Left renal cortex interstitium (tissue), 4 donors: ENCODE measurements at places on chromosomes 5 and 9.

- DNase-seq, result no peak
Measured at GRCh38 chr9:37555786-37556185, 20.4 kb downstream of the FBXO10 start.

DNA sequence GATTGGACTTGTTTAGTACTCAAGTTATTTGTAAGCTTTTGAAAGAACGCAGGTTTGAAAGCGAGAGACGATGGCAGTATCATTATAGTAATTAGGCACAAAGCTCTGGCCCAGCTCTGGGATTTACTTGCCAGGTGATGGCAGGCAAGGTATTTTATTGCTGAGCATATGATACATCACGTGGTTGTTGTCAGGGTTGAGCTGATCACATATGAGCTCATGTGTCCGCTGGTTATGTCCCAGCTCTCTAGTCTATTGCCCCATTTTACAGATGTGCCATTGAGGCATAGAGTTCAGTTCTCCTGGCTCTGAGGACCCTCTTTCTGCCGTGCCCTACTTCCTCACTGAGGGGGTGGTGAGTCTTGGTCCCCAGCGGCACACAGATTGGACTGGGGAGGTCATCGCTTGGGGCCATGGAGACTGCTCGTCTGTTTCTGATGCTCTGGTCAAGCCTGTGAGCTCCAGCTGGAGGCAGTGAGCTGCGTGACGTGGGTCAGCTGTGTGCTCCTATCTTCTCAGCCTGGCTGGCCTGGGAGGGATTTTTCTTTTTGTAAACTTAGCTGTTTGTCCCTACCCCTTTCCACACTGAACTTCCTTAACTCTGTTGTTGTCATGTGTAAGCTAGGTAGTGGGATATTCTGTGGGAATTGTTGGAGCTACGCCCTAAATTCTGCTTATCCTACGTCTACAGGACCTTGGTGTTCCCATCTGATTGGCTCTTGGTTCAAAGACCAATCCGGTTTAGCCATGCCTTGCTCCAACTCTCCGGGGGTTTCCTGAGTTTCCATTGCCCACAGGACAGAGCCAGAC is 2.2 kb downstream of the NXNL2 start:
- DNase-seq, result no peak

GRCh38 chr5:134851307-134851923 is 5.6 kb downstream of the C5orf24 start:
- no peak for DNase-seq

GRCh38 chr5:119358901-119359603 is 3.2 kb downstream of the TNFAIP8 start:
- DNase-seq, result no peak

- no peak for DNase-seq
Measured at GRCh38 chr9:123550797-123551196, 194.8 kb downstream of the CRB2 start.

DNA sequence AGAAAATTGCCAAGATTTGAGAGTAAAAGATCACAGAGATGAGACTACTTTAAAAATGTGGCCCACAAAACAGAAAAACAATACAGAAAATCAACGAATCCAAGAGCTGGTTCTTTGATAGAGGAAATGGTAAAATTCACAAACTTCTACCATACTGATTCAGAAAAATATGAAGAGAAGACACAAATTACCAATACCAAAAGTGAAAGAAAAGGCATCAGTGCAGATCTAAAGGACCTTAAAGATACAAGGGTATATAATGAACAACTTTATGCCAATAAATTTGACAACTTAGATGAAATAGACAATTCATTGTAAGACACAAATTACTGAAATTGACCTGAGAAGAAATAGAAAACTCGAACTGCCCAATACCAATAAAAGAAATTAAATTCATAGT is 24.4 kb upstream of the SLC1A1 start:
- no peak for DNase-seq

DNA sequence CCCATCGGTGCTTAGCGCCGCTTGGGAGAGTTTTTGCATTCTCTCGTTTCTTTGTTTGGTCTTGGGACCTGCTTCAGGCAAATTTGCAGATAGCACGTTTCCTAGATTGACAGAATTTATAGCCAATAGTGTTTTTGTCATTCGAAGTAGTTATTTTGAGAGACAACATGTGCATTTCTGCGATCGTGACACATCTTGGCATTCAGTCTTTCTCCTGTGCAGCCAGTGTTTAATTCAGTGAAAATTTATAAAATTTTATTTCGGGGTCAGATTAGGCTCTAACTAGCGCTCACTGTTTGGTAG is 830 bp downstream of the PRRC1 start:
- no peak for DNase-seq

DNA sequence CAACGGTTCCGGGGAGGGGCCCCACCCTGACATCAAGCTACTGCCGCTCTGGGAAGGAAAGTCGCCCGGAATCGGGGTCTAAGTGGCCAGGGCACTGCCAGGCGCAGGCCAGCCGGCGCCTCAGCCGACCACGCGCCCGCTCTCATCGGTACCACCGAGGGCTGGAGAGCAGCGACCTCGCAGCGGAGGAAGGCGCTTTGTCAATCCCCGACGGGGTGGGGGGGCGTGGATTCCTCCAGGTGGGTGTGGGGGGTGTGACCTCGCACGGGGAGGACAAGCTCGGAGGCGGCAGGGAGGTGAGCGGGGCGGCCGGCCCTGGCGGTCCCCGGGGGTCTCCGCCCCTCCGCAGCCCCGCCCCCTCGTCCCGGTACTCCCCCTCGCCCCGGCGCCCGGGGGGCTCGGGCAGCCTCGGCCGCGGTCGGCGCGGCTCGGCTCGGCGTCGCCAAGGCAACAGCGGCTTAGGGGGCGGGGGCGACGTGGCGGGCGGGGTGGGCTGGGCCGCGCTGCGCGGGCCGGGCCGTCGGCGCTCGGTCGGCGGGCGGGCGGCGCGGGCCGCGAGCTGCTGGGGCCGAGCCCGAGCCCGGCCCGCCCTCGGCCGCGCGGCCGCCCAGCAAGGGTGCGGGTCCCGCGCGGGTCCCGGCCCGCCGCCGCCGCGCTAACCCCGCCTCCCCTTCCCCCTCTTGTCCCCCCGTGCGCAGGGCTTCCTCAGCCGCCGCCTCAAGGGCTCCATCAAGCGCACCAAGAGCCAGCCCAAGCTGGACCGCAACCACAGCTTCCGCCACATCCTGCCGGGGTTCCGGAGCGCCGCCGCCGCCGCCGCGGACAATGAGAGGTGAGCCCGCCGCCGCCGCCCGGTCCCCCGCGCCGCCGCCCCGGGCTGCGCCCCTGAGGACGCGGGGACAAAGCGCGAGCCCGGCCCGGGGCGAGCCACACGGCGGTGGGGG is 47.5 kb downstream of the DAB2IP start:
- DNase-seq, result no peak

GRCh38 chr5:157554179-157555036 is 21.2 kb downstream of the ADAM19 start:
- DNase-seq, result no peak

GRCh38 chr9:28267351-28267750 is 694.1 kb upstream of the C9orf72 start:
- no peak for DNase-seq

GRCh38 chr9:125430161-125431011 is 168.8 kb downstream of the GAPVD1 start:
- no peak for DNase-seq

DNA sequence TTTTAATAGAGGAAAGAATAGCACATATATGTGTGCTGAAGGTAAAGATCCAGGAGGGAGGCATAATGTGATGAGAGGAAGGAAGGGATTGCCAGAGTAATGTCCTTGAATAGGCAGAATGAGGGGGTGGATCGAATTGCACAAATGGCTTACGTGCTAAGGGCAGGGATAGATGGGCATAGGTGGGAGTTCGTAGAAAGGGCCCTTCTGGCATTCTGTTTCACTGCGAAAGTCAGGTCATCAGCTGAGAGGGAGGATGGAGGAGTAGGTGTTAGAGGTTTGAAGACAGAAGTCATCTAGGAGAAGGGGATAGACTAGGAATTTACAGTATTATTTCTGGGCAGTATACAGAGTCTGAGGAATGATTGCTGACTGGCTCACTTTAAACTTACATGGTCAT is 32.1 kb downstream of the CNOT6 start:
- DNase-seq, result peak; percentile 27

DNA sequence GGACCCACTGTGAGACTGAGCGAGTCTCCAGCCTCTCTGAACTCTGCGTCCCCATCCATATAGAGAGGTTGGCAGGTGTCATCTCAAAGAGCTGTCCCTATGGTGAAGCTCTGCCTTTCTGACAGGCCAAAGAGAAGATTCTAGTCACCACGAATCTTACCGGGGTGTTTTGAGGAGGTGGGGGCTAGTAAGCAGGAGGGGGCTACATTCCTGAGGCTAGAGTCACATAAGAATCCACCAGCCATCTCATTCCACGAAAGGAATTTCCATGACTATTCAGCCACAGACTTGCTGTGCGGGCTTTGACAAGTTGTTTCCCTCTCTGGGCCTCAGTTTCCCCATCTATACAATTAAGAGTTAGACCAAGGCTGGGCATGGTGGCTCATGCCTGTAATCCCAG is 16.3 kb downstream of the PDGFRB start:
- DNase-seq, result no peak

- no peak for DNase-seq
Measured at GRCh38 chr5:65151614-65152013, 330.1 kb downstream of the ADAMTS6 start.

GRCh38 chr5:5483350-5483749 is 60.9 kb downstream of the ICE1 start:
- no peak for DNase-seq

- no peak for DNase-seq
Measured at GRCh38 chr5:173697931-173698579, 81.6 kb upstream of the BOD1 start.

DNA sequence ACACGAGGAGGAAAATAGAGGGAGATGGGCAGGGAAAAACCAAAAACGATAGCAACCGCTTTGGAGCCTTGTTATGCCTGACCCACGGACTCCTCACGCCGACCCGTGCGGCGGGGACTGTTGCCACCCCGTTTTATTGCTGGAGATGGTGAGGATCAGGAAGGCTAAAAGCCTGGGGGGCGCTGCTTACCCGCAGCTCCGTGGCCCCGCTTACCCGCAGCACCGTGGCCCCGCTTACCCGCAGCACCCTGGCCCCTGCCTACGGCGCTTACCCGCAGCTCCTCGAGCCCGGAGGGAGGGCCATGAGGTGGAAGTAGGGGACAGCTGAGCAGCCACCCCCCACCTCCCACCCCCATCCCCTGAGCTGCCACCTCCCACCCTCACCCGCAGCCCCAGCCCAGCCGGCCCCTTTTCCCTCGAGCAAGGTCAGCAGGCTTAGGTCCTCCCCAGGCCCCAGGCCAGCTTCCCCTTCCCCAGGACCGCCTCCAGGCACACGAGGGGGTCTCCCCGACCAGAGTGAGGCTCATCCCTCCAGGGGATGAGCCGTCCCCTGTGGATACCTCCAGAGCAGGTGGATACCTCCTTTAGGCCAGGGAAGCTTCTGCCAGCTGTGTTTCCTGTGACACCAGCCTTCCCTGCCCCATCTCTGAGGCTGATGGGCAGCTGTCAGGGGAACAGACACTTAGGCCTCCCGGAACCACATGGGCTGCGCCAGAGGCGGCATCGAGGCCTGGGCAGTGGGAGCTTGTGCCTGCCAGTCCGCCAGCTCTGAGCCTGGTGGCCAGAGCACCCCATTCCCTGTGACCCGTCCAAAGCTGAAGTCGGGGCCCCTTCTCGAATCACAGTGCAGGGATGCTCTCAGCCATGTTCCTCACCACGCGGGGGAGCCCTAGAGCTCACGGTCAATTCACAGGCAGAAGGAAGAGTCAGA is 92.3 kb downstream of the LMX1B start:
- DNase-seq, result no peak

GRCh38 chr9:132571806-132572600 is 10.4 kb upstream of the BARHL1 start:
- DNase-seq, result no peak

DNA sequence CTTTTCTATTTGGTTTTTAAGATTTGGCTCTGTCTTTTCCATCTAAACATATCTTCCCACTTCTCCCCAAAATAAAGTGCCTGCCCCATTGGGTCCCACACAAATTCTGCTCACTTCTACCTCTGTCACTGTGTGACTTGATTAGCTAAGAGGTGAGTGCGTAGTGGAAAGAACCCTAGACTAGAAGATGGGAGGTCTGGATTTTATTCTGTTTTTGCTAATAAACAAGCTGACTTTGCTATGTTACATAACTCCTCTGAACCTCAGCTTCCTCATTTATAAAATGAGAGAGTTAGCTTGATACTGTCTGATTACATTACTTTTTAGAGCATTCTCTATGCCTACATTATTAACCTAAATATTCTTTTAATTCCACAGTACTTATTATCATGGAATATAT is 51.3 kb upstream of the PTGER4 start:
- DNase-seq, result no peak

GRCh38 chr9:130319300-130319699 is 53.7 kb downstream of the HMCN2 start:
- no peak for DNase-seq

- no peak for DNase-seq
Measured at GRCh38 chr5:69187342-69187741, 2.0 kb upstream of the CENPH start.

DNA sequence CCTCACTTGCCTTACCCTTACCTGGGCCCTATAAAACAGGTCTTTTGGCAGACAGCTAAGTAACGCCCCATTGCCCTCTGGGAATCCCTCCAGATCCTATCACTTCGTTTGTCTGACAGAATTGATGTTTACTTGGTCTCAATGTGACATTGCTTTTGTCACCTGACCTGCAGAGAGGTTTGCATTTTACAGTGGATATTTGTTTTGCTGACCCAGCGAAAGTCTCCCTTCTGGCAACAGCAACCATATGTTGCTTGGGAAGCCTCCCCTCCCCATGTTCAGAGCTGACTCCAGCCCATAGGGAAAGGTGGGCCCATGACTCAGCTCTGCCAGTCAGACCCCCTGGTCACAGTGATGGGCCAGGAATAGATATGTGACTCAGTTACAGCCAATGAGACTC is 54.0 kb upstream of the LARP1 start:
- DNase-seq, result peak; percentile 38

DNA sequence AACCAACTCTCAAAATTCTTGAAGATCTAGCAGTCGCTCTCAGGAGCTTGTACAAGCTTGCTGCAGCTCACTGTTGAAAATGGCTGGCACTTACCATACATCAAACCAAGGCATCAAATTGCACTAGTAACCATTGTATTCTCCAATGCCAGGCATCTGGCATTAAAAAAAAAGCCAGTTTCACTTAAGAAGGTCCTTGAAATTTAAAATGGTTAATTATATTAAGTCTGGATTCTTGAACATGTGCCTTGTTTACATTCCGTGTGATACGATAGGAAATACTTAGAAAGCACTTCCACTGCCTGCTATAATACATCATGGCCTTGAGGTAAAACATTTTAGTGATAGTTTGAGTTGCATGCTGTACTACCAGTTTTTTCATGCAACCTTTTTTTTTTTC is 300.7 kb downstream of the KDM4C start:
- DNase-seq, result no peak

- peak; percentile 46 for DNase-seq
Measured at GRCh38 chr5:72166070-72166979, 59.0 kb downstream of the MAP1B start.

DNA sequence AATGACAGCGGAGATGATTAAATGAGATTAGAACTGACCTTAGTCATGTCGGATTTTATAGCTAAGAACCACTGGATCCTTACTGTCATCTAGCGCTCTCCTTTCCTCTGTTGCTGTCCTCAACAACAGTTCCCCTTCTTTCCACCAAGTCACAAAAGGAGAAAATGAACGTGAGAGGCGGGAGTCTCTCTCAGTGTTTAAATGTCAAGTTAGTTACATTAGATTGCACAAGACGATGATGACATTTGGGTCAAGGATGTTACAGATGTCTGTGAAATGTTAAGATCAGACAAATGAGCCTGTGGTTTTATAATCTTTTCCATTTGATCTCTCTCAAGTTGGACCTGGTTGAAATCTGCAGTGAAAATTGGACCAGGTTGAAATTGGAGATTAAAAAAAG is 53.5 kb downstream of the FBXO38 start:
- DNase-seq, result no peak

GRCh38 chr9:15227491-15227890 is 79.5 kb downstream of the TTC39B start:
- DNase-seq, result no peak
